ENCODE measurements at places on chromosomes 2 and 18.

GRCh38 chr18:69870736-69871135 is 76.9 kb downstream of the CD226 start:
- DNase-seq = no peak

- no peak for DNase-seq
Measured at GRCh38 chr2:10951558-10952414, 40.1 kb downstream of the KCNF1 start.

DNA sequence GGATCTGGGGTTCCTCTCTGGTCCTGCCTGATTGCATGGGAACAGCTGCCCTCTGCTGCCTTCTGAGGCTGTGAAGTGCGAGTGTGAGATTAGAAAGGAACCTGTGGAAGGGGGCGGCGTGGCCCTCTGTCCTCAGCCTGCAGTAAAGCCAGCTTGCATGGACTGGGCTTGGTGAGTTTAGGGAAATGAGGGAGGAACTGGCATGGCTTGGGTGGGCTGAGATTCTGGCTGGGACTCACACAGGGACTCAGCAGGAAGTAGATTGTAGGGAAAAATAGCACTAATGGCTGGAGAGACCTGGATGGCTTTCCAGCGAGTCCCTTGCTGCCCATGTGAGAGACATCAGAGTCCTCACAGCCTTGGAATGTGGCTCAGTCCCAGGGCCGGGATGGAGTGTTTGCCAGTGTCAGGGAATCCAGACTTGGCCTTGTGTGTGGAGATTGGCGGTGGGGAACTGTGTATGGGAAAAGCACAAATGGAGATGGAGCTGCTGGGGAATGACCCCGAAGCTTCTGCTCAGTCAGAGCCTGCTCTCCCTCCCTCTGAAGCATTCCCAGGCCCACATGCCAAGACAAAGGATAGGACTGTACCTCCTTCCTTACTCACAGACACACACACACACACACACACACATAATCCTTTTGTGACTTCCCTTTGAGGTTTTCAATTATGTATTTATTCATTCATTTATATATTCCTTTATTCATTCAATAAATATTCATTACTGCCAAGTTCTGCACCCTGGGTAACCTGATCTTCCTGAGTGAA is 115.4 kb downstream of the ACAA2 start:
- DNase-seq = no peak

GRCh38 chr18:29191263-29191662 is 1014.3 kb upstream of the CDH2 start:
- no peak for DNase-seq

GRCh38 chr2:186757009-186757408 is 63.1 kb downstream of the FAM171B start:
- DNase-seq = no peak

GRCh38 chr2:46364797-46365457 is 67.7 kb downstream of the EPAS1 start:
- DNase-seq = no peak

DNA sequence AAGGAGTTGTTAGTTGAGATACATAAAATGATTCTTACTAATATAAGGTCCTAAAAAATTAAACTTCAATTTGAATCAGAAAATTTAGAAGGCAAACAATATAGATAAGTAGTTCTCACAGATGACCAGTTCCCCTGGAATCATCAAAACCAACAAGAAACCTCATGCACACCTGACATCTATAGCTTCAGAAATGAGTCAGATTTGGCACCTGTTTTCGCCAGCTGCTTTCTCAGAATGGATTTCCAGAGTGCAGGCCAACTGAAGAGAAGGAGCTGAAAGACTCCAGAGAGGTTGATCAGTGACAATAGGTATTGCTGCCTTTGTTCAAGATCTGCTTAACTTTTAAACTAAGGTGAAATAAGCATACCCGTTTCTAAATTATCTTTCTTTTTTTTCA is 192.4 kb downstream of the RDH14 start:
- DNase-seq = no peak

- no peak for DNase-seq
Measured at GRCh38 chr2:219344751-219345430, 12.3 kb upstream of the RESP18 start.

DNA sequence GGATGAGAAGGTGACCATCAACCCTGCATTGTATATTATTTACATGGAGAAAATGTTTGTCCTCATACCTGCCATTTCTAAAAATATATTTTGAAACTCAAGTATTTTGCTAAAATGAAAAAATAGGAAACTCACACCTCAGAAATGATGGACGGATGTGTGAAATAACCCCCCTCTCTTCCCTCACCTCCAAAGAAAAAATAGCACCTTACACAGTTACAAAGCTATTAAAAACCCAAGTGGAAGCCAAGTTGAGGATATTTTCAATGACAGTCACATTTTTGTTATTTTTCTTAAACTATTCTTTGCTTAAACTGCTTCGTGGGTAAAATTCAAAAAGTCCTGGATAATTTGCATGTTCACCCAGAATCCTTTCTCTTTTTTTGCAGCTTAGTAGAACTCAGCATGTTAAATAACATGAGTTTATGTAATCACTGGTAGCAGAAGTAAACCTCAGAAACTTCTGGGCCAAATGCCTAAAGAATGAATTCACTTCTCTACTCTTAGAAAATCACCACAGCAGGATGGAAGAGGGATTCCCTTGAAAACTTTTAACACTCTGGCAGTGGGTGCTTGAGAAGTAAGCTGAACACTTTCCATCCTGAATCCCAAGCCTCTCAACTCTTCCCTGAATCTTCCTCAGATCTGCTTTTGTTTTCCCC is 768 bp downstream of the DSC1 start:
- no peak for DNase-seq

DNA sequence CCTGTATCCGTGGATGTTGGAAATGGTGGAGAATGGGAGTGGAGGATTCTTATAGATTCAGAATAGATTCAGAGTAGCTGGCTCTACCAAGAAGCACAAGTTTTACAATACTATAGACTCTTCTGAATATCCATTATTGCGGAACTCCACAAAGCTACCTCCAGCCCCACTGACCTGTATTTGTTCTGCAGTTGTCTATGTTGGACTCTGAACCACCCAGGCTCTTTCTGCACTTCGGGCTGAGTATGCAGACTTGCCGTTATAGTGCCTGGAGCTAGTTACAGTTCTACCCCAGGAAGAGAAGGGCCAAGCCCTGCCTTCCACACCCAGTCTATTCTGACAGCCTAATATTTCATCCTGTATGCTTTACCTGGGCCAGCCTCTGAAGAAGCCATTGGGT is 4.4 kb upstream of the RGPD4 start:
- DNase-seq = no peak

DNA sequence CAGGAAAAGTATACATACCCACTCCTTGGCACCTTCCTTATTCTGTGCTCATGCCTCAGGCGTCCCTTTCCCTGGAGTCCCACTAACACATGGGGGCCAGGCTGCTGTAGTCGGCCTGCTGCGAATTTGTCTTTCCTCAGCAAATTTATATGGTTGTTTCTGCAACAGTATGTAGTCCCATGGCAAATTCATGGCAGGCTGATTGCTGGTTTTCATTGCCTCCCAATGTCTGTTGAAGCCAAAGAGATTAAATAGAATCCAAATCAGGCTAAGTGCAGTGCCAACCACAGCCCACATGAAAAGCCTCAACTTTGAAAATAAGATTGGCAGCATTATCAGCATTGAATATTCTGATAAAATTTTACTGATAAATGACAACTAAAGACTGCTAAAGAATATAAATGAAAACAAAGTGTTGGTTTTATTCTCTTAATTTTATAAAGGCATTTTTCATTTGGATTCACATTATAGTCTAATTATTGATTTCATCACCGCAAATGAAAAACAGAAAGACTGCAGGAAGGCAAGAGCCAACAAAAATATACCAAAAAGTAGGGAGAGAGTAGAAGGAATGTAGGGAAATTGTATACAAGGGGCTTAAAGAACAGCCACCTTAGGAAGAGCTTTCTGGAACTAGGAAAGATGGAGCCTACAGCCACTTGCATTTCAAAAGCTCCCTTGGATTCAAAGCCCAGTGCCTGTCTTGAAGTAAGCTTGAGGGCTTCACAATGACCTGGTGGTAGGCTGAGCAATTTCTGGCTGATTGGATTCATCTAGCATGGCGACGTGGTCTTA is 283.7 kb upstream of the MMADHC start:
- no peak for DNase-seq

DNA sequence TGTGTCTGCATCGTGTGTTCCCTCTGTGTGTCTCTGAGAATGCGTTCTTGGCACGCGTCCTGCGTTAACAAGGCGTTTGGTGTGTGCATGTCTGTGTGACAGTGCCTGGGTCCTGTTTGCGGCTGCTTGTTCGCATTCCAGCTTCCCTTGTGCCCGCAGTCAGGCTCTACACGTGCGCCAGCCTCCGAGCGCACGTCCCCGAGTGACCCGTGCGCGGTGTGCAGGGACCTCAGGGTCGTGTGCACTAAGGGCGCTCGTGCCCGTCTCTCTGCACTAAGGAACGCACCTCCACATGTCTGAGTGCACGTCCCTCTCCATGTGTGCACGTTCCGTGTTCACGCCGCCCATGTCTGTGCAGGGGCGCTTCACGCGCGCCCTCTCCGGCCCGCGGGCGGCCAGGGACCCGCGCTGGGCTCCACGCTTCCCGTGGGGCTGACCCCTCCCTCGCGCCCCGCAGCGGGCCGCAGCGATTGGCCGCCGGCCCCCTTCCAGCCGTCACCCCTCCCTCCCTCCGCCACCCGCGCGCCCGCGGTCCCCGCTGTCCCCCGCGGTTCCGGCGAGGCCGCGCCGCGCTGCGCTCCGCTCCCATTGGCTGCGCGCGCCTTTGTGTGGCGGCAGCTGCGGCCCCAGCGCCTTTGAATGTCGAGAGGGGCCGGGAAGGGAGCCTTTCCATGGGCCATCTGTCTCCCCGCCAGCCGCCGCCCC is 229.4 kb downstream of the HAUS1 start:
- DNase-seq = no peak

- DNase-seq = no peak
Measured at GRCh38 chr18:42229211-42230210, 274.5 kb downstream of the PIK3C3 start.

DNA sequence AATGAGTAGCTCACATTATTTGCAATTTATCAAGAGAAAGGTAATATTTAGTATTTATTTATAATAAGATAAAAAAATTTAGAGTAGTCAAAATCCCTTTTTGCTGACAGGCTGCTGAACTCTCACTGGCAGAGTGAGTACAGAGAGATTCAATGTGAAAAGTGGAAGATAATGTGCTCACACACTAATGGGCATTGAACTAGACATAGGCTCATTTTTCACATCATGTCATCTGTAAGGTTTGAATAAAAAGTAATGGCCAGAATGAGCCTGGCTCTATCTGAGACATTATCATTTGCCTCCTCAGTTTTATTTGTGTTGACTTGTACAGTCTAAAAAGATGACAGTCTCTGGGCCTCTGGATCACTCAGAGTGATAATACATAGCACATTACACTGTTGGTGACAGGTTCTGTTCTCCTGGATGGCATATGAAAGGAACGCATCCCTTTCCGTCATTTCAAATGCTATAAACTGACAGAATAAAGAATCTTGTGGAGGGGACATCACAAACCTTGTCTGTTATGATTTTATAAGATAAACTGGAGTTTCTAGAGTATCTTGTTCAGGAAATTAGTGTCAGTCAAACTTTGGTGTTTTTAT is 812.9 kb downstream of the NR4A2 start:
- no peak for DNase-seq

GRCh38 chr2:165390875-165391274 is 78.6 kb upstream of the CSRNP3 start:
- DNase-seq = no peak

- no peak for DNase-seq
Measured at GRCh38 chr2:37364351-37364750, 19.9 kb downstream of the QPCT start.

GRCh38 chr18:11110509-11110908 is 38.9 kb downstream of the PIEZO2 start:
- DNase-seq = no peak

DNA sequence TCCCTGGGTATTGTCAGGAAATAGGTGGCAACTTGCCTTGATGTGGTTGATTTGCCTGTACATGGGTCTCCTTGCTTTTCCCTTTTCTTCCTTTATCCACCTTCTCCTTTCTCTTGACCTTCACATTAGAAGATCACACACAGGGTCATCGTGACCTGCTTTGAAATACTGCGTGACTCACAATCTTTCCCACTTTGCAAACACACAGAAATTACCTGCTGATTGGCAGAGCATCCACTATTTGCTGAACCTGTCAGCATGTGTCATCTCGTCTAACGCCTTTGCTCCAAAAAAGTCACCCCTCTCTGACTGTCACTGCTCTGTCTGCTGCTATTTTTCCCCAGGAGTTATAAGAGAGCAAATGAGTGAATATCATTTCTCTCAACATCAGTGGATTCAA is 60.8 kb downstream of the MYO3B start:
- DNase-seq = no peak

- DNase-seq = no peak
Measured at GRCh38 chr2:126761981-126762878, 106.3 kb downstream of the GYPC start.

DNA sequence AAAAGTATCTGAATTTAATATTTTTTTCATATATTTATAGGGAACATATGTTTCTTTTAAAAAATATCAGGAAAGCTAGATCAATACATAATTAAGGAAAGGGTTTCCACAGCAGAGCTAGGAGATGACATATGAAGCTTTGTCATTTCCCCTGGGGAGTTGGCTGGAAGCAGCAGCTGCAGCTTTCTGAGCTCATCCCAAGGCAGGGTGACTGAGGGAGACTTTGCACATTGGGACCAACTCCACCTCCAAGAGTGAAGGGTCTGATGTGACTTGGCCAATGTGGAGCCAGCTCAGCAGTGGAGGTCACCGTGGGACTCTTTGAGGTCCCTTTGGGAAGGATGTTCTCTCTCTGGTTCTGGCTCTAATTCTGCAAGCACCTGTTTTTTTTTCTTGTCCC is 315.1 kb downstream of the RDH14 start:
- DNase-seq = no peak

GRCh38 chr2:33494155-33494779 is 17.8 kb downstream of the RASGRP3 start:
- no peak for DNase-seq

- DNase-seq = peak; percentile 2
Measured at GRCh38 chr2:175167076-175167791, 769 bp downstream of the ATF2 start.

DNA sequence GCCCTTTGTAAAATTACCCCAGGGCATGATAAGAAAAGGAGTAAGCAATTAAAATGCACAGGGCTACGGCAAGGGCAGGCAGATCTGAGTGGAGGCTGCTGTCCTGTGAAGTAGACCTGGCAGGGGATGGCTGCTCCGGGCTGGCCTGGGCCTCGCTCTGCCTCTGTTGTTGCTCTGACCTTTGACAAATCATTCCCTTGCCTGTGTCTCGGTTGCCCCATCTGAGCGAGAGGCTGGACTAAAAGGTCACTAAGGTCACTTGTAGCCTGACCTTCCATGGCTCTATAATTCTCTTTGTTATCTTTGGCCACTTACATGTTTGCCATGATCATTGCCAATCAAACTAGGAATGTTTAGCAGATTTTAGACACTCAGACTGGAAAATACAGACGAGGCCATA is 118.1 kb downstream of the KLHL29 start:
- no peak for DNase-seq

Data from stimulated activated CD4-positive, alpha-beta T cell treated with anti-CD3 and anti-CD28 coated beads, Interleukin-15, amount 100 ng/mL, for 1 hour (primary cell).